Suppressor macrophage treated with lipopolysaccharide for 4 hours (primary cell): ENCODE measurements at places on chromosomes 13 and 19.

- no peak for DNase-seq
These were observed 16.0 kb downstream of the CAMSAP3 start for GRCh38 chr19:7611541-7612279.

DNA sequence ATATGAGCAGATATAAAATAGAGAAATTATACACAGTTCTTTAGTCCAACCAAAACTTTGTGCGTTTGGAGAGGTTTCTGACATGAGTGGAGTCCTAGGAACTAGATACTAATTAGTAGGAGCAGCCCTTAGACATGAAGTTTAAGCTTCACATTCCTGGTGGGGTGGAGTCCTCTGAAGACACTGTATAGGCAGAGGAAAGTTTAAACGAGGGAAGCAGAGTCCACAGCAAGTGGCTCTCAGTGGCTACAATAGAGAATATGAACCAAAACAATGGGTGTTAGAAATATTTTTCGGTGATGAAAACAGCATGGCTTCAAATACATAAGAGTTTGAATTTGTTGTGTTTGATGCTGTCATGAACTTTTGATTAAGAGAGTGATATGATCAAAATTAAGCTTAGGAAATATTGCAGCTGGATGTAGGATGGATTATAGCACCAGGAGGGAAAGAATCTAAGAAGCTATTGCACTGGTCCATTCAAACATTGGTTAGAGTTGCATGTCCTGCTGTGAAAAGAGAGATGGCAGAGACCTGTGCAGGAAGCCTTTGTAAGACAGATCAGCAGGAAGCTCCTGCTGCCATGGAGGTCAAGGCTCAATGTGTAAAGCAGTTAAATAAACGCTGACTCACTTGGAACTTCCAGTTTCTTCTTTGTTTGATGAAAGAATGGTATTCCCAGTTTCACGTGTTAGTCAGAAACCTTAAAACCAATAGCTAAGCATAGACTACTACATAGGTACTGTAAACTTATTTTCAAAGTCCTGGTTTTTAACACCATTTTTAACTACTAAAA is 175.2 kb downstream of the TDRD3 start:
- peak; percentile 29 for DNase-seq

- no peak for DNase-seq
These were observed 71.4 kb downstream of the EFNB2 start for GRCh38 chr13:106464076-106464475.

DNA sequence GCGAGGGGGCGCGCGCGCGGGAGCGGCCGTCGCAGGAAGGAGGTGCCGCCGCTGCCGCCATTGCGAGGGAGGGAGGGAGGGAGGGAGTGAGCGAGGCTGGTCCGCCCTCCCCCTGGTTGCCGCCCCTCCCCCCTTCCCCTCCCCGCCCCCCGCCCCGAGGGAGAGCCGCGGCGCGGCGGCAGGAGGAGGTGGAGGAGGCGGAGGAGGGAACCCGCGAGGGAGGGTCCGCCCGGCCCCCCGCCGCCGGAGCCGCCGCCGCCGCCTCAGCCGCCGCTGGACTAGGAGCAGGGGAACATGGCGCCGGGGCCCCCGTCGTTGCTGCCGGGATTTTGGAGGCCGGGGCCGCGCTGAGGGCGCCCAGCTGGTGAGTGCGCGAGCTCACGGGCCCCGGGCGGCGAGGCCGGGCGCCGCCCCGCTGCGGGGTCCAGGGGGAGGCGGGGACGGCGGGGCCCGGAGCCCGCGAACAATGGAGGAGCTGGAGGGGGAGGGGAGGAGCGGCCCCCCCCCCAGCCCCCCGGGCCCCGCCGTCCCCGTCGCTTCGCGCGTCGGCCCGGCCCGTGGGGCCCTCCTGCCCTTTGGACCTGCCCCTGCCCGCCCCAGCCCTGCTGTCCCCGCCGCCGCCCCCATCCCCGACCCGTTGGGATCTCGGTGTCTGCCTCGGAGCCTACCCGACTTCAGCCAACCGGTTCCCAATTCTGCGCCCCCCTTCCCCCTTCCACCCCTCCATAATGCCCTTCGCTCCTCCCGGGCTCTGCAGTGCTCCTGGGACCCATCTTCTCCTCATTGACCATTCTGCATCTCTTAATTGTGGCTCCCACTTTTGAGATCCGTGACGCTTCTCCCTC is at the start of gene ARHGAP35:
Gene ARHGAP35, plus strand, starts transcription at position 152 of the 845 bp plus-strand sequence. CDS start 57,679 bp downstream, outside the sequence.
- DNase-seq = peak; percentile 91

GRCh38 chr13:65057986-65058385 is 2172.2 kb downstream of the PCDH9 start:
- DNase-seq = no peak

- no peak for DNase-seq
These were observed 1.1 kb upstream of the ELANE start for GRCh38 chr19:850979-851335.

DNA sequence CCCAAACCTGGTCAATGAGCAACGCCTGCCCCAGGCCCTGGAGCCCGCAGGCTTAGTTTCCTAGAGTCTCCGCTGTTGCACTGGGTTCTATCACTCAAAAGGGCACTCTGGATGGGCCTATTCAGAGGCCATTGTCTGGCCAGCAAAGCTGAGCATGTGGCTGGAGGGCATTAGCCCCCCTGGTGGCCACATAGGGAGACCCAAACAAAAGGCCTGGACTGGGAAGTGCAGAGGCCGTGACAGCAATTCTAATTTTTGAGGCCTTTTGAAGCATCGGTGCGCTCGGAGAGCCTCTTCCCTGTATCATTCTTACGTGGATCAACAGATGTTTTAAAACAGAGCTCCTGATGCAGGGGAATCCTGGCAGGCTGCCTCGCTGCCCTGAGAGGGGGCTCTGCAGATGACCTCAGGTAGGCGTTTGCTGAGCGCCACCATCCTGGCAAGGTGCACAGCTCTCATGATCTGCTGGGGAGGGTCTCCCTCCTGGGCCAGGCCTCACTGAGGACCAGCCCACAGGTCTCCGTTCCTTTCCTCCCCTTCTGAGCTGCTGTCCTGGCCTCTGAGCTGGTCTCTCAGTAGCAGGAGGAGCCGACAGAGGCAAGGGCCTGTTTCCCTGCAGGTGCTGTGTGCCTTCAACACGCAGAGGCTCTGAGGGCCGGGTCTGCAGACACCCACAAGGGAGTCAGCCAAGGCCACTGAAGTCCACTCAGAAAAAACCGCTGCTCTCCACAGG is 190.5 kb downstream of the URI1 start:
- DNase-seq = no peak

DNA sequence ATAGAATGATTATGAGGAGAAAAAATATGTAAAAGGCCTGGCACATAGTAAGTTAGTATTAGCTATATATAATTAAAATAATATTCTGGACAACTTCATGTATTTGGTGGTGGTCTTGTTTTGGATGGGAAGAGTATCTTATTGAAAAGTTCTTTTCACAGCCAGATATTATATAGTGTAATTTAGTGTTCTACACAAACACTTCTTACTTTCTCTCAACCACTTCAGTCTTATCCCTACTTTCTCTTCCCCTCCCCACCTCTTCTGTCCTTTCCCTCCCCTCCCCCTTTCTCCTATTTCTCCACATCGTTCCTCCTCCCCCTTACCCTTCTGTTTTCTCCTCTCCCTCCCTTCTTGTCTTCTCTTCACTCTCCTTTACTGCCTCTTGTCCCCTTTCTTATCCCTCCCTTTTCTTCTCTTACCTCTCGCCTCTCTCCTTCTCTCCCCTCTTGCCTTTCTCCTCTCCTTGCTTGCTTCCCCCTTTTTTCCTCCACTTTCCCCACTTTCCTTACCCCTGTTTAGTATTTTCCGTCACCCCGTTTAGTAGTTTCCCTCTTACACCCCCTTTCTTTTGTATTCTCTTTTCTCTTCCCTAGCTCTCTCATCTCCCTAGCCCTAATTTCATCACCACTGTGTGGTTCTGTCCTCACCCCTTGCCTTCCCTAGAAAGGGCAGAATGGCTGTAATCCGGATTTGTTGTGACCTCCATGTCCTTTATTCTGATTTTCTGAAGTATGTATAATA is 107.2 kb upstream of the MLNR start:
- peak; percentile 30 for DNase-seq

DNA sequence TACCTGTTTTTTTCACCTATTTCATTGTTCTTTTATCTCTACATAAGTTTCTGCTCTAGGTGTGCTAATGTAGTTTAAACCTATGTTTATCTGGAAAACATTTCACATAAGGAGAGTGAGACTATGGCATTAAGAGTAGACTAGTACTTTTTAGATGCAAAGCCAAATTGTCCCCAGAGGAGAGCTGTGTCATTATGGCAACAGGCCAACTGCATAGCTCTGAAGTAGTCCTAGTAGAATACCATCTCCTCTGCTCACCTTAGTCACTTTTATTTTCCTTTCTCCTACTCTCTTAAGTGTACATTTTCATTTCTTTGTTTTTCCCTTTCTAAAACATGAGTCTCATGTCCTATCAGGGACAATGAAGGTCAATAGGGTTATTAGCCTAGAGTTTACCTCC is 123.1 kb downstream of the ITGBL1 start:
- no peak for DNase-seq

- peak; percentile 81 for DNase-seq
These were observed 2.5 kb downstream of the PRR36 start for GRCh38 chr19:7871437-7872305.

- no peak for DNase-seq
These were observed 1.2 kb downstream of the LPAR2 start for GRCh38 chr19:19626516-19627472.

- no peak for DNase-seq
These were observed 131.7 kb downstream of the KLF5 start for GRCh38 chr13:73190477-73190876.
